PC-3 (cell line): ENCODE measurements at places on chromosomes 3 and 15. TPM values are rescaled to one million over a fixed set of nuclear protein-coding genes. Genes with fewer than 3 reads are reported as not detected.

GRCh38 chr3:191303596-191303995, 25.6 kb upstream of the CCDC50 start:
- no peak for DNase-seq

GRCh38 chr15:77481670-77482069, 61.0 kb downstream of the HMG20A start:
- no peak for DNase-seq

DNA sequence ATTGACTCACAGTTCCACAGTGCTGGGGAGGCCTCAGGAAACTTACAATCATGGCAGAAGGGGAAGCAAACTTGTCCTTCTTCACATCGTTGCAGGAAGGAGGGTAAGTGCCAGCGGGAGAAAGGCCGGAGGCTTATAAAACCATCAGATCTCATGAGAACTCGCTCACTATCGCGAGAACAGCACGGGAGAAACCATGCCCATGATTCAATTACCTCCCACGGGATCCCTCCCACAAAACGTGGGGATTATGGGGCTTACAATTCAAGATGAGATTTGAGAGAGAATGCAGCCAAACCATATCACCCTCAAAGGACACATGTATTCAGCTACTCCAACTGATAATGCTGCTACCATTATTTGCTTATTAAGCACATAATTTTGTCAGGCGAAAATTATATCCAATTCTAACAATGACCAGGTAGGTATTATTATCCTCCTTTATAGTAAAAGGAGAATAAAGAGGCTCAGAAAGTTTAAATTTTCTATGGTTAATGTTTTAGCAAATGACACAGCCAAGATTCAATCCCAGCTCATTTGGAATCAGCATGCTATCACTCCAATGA, 327.2 kb upstream of the CDIN1 start:
- DNase-seq = no peak

Gene COL6A5
- not detected in 2 replicates for total RNA-seq
